ENCODE measurements at places on chromosomes 16 and 17. TPM values are rescaled to one million over a fixed set of nuclear protein-coding genes. Genes with fewer than 3 reads are reported as not detected.
A peak's percentile ranks its signal among the peaks of the same experiment; 100 is the strongest.

The TBC1D3C gene
- total RNA-seq: 3.4 TPM

The KRTAP9-2 gene
- total RNA-seq: not detected

The SERPINF2 gene
- total RNA-seq: 0.56 TPM

The SHISA9 gene
- total RNA-seq: 8.0 TPM

The KRT16 gene
- 109 TPM for total RNA-seq

The ZFP90 gene
- 29.3 TPM for total RNA-seq

The WNT3 gene
- total RNA-seq: 2.9 TPM

The SLC16A6 gene
- 1.6 TPM for total RNA-seq

The MYH11 gene
- not detected for total RNA-seq

The HNF1B gene
- not detected for total RNA-seq

- no peak overlapping the region for H3K27ac ChIP-seq
- H3K4me3 ChIP-seq: no peak overlapping the region
- peaks cover 29% of the 10 kb centered on the region for H3K36me3 ChIP-seq
- DNase-seq: no peak
- H3K27me3 ChIP-seq: no peaks in the 10 kb centered on the region
- no peaks in the 10 kb centered on the region for H3K4me1 ChIP-seq
Measured at GRCh38 chr17:80913928-80914821, 77.5 kb upstream of the CHMP6 start.

GRCh38 chr17:79420318-79421243 lies 190.3 kb downstream of the RBFOX3 start:
- peaks cover 5% of the 10 kb centered on the region for H3K36me3 ChIP-seq
- no peak overlapping the region for H3K27ac ChIP-seq
- peaks cover 76% of the 10 kb centered on the region for H3K27me3 ChIP-seq

DNA sequence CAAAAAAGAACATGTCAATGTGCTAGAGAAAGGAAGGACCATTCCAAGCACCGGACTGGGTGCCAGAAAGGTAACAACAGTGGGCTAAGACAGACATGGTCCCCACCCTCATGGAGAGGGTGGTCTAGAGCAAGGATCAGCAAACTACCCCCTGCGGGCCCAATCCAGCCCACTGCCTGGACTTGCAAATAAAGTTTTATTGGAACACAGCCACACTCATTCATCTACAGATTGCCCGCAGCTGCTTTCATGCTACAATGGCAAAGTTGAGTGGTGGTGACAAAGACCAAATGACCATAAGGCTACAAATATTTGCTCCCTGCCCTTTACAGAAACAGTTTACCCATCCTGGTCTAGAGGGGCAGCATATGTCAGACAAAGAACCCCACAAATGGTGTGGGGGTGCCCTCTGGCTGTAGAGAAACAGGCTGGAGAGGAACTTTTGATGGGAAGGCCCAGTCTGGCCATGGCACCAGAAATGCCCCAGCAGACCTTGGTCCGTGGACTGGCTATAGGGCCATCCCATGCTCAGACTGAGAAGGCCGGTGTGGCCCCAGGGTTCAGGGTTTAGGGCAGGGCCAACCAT lies 15.2 kb downstream of the CDH5 start:
- no peak overlapping the region for H3K4me3 ChIP-seq
- peaks cover 2% of the 10 kb centered on the region for H3K36me3 ChIP-seq
- DNase-seq: no peak
- no peaks in the 10 kb centered on the region for H3K27me3 ChIP-seq

DNA sequence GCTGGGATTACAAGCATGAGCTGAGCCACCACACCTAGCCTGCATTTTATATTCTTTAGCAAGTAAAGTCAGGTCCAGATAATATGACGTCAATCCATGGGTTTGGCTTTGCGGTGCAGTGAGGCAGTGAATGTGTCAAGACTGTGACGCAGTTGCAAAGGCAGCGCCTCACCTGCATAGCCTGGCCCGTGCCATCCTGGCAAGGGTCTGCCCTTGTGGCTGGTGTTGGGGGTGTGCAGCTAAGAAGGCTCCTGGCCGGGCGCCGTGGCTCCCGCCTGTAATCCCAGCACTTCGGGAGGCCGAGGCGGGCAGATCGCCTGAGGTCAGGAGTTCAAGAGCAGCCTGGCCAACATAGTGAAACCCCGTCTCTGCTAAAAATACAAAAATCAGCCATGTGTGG lies 7.0 kb downstream of the PDF start:
- no peak for DNase-seq
- no peak overlapping the region for H3K4me3 ChIP-seq
- peak overlapping the region; percentile 23 for H3K27ac ChIP-seq
- peaks cover 13% of the 10 kb centered on the region for H3K4me1 ChIP-seq
- no peaks in the 10 kb centered on the region for H3K27me3 ChIP-seq

DNA sequence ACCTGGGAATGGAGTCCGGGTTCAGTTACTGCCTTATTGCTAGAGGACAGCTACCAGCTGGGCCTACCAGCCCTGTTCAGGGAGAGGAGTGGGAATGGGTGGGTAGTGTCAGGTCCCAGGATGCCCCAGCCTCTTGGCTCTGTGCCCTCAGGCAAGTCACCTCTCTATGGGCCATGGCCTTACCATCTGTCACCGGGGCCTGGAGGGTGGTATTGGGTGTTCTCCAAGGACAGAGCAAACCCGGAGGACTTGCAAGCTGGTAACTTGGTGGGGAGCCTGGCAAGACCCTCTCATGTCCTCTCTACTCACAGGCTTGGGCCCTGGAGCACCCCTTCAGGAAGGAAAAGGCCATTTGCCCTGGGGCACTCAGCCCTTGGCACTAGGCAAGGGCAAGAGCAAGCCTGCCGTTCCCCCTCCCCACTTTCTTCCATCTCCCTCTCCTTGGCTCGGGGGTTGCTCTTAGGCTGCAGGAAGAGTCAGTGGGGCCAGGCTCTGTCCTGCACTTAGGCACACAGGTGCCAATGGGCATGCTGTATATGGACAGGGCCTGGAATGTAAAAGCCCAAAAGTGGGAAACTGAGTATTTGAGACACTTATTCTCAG lies 170.0 kb upstream of the ZNF267 start:
- H3K27me3 ChIP-seq: no peaks in the 10 kb centered on the region
- peaks cover 33% of the 10 kb centered on the region for H3K36me3 ChIP-seq

- peak overlapping the region; percentile 73 for H3K4me3 ChIP-seq
- DNase-seq: peak; percentile 54
- peak overlapping the region; percentile 91 for H3K27ac ChIP-seq
- peaks cover 42% of the 10 kb centered on the region for H3K4me1 ChIP-seq
Measured at GRCh38 chr16:50741225-50741780, 583 bp upstream of the CYLD start.

- no peaks in the 10 kb centered on the region for H3K4me1 ChIP-seq
- no peak overlapping the region for H3K27ac ChIP-seq
- H3K4me3 ChIP-seq: no peak overlapping the region
- H3K27me3 ChIP-seq: no peaks in the 10 kb centered on the region
- no peaks in the 10 kb centered on the region for H3K36me3 ChIP-seq
- DNase-seq: no peak
Measured at GRCh38 chr17:15236281-15237105, 28.6 kb downstream of the PMP22 start.

DNA sequence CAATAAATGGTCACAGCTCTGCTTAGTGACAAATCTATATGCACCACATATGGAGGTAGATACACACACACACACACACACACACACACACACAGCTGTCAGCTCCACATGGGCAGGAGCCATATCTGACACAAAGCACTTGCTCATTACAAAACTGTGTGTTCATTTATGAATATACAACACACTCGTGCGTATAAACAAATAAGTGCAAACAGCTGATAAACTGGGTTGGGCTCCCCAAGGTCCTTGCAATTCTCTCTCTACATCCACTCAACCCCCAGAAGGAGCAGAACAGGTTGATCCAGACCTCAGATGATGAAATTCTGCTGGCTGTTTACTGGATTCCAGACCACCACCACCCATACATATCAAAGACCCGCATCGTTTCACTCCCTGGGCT lies 140.7 kb downstream of the XYLT1 start:
- no peak overlapping the region for H3K4me3 ChIP-seq
- no peak for DNase-seq
- no peak overlapping the region for H3K27ac ChIP-seq
- H3K36me3 ChIP-seq: no peaks in the 10 kb centered on the region
- no peaks in the 10 kb centered on the region for H3K27me3 ChIP-seq

DNA sequence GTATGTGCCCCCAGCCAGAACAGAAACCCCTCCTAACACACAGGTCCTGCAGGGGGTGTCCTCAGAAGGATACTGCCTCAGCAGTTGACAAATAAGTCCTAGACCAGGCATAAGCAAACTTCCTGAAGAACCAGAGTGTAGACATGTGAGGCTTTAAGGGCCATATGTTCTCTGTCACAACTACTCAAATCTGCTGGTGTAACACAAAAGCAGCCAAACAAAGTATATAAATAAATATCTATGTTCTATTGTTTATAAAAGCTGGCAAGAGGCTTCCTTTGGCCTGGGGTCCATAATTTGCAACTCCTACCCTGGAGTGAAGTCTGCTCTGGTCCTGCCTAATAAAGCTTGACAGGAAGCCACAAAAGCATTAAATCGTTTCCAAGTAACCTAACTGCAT lies 9.9 kb downstream of the FAM83G start:
- no peak overlapping the region for H3K27ac ChIP-seq
- H3K27me3 ChIP-seq: no peaks in the 10 kb centered on the region
- H3K36me3 ChIP-seq: peaks cover 33% of the 10 kb centered on the region
- DNase-seq: no peak
- H3K4me1 ChIP-seq: no peaks in the 10 kb centered on the region
- no peak overlapping the region for H3K4me3 ChIP-seq

DNA sequence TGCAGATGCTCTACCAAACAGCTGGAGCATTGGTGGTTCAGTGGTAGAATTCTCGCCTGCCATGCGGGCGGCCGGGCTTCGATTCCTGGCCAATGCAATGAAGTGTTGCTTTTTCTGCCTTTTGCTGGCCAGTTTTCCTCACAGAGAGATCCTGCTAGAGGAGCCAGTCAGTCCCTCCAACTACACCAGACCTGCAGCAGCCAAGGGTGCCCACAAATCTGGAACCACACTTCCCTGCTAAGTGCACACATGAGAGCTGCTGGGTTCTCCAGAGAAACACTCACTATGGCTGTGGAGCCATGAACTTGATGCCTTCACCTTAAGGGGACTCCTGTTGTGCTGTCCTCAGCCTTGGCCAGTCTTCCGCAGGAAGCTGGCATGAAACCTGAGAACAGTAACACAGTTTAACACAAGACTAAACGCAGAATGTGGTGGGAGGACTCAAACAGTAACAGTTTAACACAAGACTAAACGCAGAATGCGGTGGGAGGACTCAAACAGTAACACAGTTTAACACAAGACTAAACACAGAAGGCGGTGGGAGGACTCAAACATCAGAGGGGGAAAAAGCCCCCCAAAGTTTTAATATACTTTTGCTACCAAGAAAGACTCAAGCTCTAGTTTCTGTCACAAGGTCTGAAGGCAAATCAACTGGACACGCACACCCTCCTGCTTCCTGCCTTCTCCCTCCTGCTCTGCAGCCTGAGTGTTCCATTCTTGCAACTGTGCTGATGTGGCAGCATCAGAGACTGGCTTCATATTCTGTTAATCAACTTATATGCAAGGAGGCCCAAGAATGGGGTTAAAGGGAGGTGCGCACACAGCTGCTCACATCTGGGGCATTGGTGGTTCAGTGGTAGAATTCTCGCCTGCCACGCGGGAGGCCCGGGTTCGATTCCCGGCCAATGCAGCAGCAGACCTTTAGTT lies 12.0 kb downstream of the VAC14 start:
- H3K36me3 ChIP-seq: peaks cover 23% of the 10 kb centered on the region
- H3K27ac ChIP-seq: no peak overlapping the region
- no peak for DNase-seq
- no peak overlapping the region for H3K4me3 ChIP-seq
- H3K27me3 ChIP-seq: no peaks in the 10 kb centered on the region

GRCh38 chr16:83888672-83889044 lies 10.3 kb upstream of the MLYCD start:
- no peaks in the 10 kb centered on the region for H3K4me1 ChIP-seq
- H3K27me3 ChIP-seq: no peaks in the 10 kb centered on the region
- no peak for DNase-seq

- no peak overlapping the region for H3K27ac ChIP-seq
- no peaks in the 10 kb centered on the region for H3K4me1 ChIP-seq
- H3K4me3 ChIP-seq: no peak overlapping the region
- H3K36me3 ChIP-seq: peaks cover 52% of the 10 kb centered on the region
- no peak for DNase-seq
Measured at GRCh38 chr17:58702045-58702476, 9.7 kb downstream of the RAD51C start.

- H3K4me1 ChIP-seq: no peaks in the 10 kb centered on the region
- H3K4me3 ChIP-seq: no peak overlapping the region
- no peak for DNase-seq
Measured at GRCh38 chr16:86410081-86410480, 100.2 kb upstream of the FOXF1 start.

Measured in MCF 10A (cell line).